ENCODE measurements at places on chromosomes 5 and 9.

DNA sequence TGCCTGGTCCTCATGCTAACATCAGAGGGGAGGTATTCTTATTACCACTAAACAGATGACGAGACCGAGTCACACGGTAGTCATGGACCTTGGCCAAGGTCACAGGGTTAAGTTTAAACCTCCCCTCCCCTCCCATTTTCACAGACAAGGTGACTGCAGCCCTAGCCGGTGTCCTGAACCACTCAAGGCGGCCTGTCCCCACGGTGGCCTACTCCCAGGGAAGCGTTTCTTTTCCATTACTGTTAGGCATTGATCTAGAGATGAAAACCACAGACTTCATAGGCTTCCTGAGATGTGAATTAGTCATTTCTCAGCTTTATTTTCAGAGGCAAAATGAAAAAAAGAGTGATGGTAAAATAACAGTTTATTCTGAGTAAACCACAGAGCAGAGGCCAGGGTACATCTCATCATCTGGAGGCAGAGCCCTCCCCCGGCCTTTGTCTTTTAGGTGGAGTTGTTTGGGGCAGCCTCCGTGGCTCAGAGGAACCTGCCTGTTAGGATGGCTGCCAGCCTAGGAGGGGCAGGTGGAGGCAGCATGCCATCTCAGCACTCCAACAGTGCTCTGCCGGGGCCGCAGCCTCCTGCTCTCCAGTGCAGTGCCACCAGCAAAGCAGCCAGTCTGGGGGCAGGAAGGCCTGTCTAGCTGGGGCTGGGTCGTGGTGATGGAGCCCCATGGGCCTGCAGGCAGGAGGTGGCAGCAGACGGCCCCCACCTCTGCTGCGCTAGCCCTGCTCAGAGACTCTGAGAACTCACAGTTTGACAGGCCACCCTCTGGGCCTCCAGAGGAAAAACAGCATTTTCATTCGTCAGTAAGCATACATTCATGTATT lies 71.2 kb downstream of the RAPGEF1 start:
- peak; percentile 22 for DNase-seq

DNA sequence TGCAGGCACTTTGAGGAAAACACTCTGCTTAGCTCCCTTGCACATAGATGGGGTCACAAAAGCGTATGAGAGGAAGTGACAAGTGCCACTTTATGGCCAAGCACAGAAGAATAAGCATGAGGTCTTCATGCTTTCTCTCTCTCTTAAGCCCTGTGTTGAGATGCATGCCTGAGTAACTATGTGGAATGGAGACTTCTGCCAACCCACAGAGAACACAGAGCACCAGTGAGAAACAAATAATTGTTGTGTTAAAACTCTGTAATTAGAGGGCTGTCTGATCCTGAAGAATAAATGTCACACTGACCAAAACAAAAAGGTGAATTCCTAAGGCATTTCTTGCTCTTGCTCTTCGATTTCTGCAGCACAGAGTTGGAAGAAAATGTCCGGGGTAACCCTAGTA lies 488.5 kb downstream of the CTNND2 start:
- DNase-seq: no peak

- no peak for DNase-seq
Measured at GRCh38 chr5:57207007-57207653, 33.3 kb downstream of the GPBP1 start.

DNA sequence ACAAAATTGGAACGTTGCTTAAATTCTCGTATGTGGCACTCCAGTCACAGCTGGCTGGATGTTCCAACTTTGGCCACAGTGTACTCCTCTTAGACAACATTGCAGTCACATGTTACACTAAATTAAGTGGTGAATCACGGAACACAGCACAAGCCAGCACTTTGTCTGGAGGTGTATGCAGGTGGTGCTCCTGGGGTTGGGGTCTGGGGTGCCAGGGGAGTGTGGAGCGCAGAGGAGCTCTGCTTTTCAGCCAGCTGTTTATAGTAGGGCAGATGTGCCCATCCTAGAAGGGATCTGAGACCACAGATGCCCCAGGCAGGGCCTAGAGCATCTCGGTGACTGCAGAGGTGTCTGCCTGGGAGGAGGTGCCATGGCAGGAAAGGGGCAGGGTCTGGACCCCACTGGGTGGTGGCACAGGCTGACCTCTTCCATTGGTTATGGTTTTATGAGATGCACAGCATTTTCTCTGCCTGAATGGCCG lies 82.6 kb downstream of the WNK2 start:
- DNase-seq: no peak

DNA sequence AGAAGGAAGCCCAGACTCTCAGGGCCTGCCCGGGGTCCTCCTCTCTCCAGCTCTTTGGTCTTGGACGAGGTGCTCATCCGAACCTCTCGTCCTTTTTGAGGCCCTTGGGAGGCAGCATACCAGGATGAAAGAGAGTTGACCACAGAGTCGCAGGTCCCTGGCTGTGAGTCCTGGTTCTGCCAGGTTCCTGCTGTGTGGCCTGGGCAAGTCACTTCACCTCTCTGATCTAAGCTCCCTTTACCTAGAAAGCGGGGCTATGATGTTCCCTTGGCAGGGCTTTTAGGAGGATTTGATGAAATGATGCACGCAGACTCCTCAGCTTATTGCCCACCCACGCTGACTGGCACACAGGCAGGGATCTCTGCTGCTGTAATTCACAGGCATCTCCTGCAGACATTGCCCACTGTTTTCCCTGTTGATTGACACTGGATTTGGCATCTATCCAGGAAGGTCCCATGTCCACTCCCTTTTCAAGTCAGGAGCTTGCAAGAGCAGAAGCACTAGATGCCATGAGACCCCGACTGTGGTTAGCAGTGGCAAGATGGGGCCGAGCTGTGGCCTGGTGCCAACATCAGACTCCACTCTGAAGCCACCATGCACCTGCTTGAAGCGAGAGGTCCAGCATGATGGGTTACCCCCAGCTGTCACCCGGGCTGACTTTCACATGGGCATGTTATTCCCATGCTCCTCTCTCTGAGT lies 71.5 kb downstream of the MACROH2A1 start:
- no peak for DNase-seq

DNA sequence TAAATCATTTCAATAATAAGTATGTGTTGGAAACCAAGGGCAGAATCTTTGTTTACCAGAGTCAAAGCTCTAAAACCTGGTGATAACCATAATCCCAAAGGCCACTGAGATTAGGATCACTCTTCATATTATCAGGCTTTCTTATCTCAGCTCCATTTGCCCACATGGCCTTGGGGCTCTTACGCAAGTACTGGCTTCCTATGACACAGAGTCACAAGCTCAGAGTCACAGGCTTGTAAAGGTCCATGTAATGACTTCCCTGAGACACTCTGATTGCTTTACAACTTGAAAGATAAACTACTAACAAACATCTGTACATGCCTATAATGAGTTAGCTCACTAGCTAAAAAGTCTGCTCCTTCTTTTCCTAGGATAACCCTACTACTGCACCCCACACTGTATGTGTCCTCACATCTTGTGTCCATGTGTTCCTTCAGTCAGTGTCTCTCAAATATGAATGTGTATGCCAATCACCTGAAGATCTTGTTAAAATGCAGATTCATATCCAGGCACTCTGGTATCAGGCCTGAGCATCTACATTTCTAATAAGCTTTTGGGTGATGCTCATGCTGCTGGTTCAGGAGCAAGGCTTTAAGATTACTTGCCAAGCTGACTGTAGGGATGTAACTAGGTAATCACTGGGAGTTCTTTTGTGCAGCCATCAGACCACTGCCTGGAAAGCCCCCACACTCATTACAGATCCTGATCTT lies 28.4 kb downstream of the SEMA6A start:
- no peak for DNase-seq

DNA sequence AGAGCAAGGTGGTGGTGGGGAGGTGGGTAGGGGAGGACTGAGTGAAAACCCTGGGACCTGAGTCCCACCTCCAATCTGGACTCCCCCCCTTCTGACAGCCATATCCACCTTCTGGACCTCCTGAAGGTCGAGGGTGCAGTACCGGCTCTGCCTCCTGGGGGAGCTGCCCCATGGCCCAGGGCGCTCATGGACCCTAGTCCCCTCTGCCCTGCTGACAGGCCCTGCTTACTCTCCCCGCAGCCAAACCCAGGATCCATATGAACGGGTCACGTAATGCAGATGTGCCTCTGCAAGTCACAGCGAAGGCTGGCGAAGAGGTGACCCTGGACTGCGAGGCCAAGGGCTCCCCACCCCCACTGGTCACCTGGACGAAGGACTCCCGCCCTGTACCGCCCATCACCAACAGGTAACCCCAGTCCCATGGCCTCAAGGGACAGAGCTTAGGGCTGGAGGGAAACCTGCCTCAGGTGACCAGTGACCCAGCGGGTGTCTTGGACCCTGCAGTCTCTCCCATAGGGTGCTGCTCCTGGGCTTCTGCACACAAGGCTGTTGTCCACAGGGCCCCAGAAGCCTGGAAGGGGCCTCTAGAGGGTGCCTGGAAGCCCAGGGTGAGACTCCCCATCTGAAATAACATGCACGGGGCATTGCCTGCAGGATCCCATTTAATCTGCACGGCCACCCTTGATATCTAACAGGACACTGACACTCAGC lies 61.7 kb downstream of the HMCN2 start:
- DNase-seq: no peak

- peak; percentile 9 for DNase-seq
Measured at GRCh38 chr9:90722071-90722470, 79.4 kb upstream of the DIRAS2 start.

Data from right kidney (tissue), 9 donors.